ENCODE measurements at places on chromosomes 5 and 9.

DNA sequence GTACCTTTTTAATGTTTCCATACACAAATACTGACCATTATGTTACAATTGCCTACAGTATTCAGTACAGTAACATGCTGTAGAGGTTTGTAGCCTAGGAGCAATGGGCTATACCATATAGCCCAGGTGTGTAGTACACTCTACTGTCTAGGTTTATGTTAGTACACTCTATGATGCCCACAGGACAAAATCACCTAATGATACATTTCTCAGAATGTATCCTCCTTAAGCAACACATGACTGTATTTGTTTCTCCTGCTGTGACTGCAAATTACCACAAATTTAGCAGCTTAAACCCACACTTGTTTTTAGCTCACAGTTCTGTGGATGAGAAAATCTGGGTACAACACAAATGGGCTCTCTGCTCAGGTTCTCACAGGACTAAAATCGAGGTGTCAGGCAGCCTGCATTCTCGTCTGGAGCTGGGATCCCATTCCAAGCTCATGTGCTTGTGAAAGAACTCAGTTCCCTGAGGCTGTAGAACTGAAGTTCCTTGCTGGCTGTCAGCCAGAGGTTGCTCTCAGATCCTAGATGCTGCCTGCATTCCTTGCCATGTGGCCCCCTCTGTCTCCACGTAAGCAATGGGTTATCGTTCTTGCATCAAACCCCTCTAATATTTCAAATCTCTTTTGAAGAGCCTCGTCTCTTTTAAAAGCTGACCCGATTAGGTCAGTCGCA lies 38.6 kb upstream of the PIK3R1 start:
- DNase-seq = no peak

- DNase-seq = no peak
These were observed 33.0 kb upstream of the PPP2CA start for GRCh38 chr5:134258896-134259295.

GRCh38 chr9:33112094-33112493 lies 35.6 kb upstream of the SMU1 start:
- no peak for DNase-seq

GRCh38 chr9:1619915-1620710 lies 395.0 kb upstream of the SMARCA2 start:
- no peak for DNase-seq

- DNase-seq = no peak
These were observed 3.0 kb upstream of the FAM78A start for GRCh38 chr9:131279196-131279862.

Data from activated effector memory CD4-positive, alpha-beta T cell treated with anti-CD3 and anti-CD28 coated beads, Interleukin-2, amount 50 U/mL, for 16 hours (primary cell).